ENCODE measurements at places on chromosomes 3 and 15. TPM values are rescaled to one million over a fixed set of nuclear protein-coding genes. Genes with fewer than 3 reads are reported as not detected.

The ZNF280D gene
- 73.9 TPM for total RNA-seq

The PLA2G4D gene
- not detected for total RNA-seq

DNA sequence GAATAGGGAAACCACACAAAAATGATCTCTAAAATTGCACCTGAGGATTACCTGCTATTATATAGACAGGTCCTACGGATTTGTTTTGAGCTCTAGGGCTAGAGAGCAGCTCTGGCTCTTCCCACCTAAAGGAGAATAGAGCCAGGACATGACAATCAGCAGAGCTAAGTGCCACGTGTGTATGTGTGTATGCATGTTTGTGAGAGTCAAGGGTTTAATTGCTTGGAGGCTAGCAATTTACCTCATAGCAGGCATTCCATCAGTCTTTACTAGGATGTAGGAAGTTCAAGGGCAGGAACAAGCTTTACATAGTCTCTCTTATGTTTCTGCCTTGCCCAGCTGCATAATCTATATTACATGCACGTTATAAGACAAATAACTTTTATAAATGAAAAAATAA is 498.2 kb downstream of the NSUN3 start:
- DNase-seq: no peak
- H3K36me3 ChIP-seq: no peaks in the 10 kb centered on the region
- H3K4me1 ChIP-seq: no peaks in the 10 kb centered on the region
- H3K27me3 ChIP-seq: no peaks in the 10 kb centered on the region
- H3K4me3 ChIP-seq: no peak overlapping the region

GRCh38 chr3:23709987-23710386 is 95.8 kb upstream of the UBE2E1 start:
- no peak for DNase-seq
- H3K27ac ChIP-seq: no peak overlapping the region
- no peak overlapping the region for H3K4me3 ChIP-seq
- H3K4me1 ChIP-seq: peaks cover 33% of the 10 kb centered on the region
- no peaks in the 10 kb centered on the region for H3K27me3 ChIP-seq
- H3K36me3 ChIP-seq: no peaks in the 10 kb centered on the region

The MOBP gene
- total RNA-seq: not detected

The CCDC54 gene
- total RNA-seq: not detected

The INSYN1 gene
- total RNA-seq: 12.5 TPM

All from esophagus muscularis mucosa (tissue), 4 donors.